Daoy (cell line): ENCODE measurements at places on chromosomes 3 and 15.
A peak's percentile ranks its signal among the peaks of the same experiment; 100 is the strongest.

GRCh38 chr3:53225181-53225580 lies 30.6 kb downstream of the TKT start:
- DNase-seq = no peak

DNA sequence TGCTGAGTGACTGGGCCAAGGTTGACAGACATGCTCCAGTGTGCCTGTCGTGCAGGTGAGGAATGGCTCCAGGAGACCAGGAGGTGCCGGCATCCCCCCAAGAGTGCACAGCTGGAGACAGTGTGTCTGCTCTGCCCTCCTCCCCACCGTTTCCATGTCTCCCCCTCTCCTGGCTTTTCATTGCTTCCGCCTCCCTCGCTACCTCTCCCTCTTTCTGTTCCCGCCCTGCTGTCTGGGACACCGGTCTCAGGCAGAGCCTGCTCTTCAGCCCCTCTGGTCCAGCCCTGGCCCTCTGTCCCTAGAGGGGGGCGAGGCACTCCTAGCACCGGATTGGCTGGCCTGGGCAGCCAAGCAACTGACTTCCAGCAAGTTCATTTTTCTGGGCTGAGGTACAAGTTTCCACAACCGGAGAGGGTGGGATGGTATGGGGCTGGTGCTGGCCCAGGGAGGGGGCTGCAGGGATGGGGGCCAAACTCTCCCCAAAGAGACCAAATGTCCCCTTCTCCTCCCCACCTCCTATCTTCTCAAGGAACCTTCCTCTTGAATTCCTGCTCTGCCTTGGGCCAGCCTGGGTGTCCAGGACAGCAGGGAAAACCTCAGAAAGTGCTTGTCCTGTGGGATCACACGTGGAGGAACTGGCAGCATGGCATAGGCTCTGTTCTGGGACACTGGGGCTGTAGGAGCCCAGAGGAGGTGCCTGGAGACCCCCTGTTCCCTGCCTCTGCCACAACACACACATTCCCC lies 32.6 kb downstream of the PRKCD start:
- no peak for DNase-seq

DNA sequence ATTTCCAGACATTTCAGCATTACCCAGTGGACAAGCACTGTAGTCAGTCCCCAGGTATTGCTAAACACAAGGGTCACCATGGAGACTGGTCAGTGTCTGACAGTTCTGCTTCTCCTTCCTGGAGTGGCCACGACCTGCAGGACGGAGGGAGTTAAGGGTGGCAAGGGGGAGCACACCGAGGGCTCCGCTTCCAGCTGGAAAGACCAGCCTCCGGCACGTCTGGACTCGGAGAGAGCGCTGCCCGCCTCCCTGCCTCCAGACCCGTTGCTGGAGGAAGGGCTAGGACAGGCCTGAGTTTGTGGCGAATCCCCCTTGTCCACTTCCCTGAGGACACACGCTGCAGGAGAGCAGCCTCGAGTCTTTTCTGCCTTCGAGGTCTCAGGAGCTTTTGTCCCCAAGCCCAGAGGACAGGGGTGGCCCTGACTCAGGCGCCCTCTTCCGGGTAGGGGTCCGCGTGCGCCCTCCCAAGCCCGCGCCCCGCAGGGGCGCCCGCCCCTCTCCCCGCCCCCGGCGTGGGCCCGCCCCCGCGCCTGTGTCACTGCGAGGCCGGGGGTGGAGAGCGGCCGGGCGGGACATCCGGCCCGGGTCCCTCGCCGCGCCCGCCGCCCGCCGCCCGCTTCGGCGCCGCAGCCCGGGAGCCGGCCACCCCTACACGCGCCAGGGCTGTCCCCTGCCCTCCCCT lies at the start of gene CHST14:
CHST14 (plus strand) TSS at position 562 of the 682 bp plus-strand sequence. CDS start 230 bp downstream, outside the sequence.
- DNase-seq = peak; percentile 68

DNA sequence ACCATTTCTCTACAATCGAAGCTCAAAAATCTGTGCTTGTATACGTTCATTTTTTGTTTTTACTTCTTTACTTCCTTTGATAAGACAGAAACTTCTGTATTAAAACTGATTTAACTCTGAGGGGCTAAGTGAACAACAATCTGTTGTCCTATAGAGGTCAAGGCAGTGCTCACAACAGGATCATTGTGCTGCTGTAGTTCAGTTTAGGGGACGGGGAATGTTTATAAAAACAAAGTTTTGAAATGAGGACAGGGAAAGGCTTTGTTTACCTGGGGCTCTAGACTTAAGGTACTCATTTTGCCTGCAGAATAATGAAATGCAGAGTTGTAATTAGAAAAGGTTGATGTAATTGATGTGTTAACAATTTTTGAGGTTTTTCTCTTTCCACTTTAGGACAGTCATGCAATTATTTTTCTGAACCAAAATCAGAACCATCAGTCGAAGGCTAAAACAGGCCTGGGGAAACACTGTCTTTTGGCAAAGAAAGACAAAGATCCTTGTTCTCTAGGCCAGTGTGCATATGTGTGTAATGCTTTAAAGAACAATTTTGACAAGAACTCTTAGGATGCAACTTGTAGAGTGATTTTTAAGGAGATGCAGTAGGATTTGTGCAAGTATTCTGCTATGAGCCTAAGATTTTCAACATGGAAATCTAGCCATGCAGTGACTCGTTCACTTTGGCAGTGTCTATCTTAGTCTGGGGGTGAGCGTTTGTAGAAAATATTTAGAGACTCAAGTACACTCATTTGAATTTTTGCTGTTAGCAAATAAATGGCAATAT lies 165.2 kb downstream of the PGPEP1L start:
- DNase-seq = no peak

GRCh38 chr3:50418850-50419249 lies 59.5 kb upstream of the TMEM115 start:
- DNase-seq = peak; percentile 42

GRCh38 chr15:62641825-62642224 lies 400.7 kb upstream of the TPM1 start:
- DNase-seq = no peak

- DNase-seq = no peak
Measured at GRCh38 chr15:25237291-25237978, 201.4 kb downstream of the UBE3A start.

DNA sequence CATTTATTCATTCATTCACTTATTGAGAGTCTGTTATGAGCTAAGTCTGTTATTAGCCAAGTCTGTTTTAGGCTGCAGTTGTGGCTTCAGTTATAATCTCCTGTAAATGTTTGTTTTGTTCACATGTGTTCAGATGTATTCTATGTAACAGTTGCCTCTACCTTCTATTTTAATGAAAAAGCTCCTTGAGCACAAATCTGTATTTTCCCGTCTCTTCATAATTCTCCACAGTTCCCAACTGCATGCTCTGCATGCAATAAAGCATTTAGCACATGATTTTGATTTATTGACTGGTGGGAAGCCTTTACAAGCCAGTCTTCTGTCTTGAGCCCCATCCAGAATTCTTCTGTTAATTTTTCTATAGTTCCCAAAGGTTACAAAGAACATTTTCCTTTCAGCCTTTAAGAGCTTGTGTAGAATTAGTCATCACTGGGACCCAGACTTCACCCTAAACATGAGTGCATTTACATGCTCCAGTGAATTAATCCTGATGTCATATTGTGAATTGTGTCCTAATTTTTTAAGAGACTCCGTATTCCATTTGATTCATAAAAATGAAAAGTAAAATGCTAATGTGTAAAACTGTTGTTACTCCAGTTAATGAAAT lies 122.3 kb upstream of the NR2E3 start:
- DNase-seq = peak; percentile 54

DNA sequence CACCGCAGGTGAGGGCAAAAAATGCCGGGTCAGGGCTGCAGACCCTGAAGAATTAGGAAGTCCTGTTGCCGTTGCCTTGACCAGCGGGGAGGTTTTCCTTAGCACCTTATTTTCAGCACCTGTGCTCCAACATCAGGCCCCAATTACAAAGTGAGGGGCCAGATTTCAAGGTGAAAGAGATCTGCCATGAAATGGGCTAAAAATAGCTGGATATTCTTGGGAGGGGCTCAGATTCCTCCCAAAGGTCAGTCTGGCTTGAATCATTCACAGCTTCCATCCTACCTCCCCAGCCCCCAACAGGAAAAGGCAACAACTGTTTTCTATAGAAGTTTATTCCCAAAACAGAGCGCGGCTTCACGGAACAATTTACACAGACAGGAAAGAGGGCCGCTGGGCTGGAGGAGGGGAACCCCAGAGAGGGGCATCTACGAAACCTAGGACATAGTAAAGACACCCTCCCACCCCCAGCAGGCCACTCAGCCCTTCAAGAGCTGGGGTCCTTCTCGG lies 941 bp upstream of the SLC26A6 start:
- no peak for DNase-seq

- DNase-seq = no peak
Measured at GRCh38 chr3:146033950-146034349, 127.0 kb downstream of the PLOD2 start.

- peak; percentile 24 for DNase-seq
Measured at GRCh38 chr3:171285287-171285686, 174.9 kb downstream of the TNIK start.

- no peak for DNase-seq
Measured at GRCh38 chr3:48464713-48465221, 18.2 kb downstream of the ATRIP start.

- DNase-seq = no peak
Measured at GRCh38 chr3:179474480-179474879, 23.2 kb upstream of the GNB4 start.

DNA sequence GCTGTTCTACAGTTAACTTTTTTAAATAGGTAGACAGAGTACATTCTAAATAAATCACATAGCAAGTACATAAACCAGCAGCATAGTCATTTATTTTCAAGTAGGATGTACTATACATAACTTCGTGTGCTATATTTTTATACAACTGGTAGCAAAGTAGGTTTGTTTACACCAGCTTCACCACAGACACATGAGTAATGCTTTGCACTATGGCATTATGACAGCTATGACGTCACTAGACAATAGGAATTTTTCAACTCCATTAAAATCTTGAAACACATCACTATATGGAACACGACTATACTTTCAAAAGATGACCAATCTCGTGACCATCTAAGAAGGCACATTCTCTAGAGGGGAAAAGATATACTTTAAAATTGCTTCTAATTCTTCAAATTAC lies 3.5 kb downstream of the TEX55 start:
- DNase-seq = peak; percentile 34

DNA sequence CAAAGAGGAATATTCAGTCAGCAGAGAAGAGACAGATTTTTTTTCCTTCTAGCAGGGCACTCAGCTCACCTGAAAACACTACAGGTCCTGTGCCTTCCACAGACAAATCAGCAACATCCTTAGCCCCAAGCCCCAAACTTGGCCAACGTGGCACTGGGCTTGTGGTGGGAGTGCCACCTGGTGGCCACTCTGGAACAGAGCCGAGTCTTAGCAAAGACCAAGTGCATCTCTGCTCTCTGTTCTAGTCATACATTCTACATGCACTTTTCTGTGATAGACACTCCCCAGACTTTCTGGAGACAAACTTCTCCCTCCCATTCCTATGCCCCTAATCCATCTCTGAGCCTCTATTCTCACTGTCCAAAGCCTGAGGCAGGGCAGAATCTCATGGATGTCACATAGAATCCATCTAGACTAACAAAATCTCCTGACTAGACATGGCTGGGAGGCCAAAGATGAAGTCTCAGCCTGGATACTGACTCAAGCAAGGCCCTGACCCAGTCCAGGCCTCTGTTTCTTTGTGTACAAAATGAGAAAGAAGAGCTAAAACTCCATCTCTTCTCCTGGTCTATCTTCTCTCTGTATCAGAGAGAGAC lies 5.1 kb upstream of the SEMA7A start:
- peak; percentile 84 for DNase-seq

GRCh38 chr3:69072928-69073327 lies 7.2 kb downstream of the UBA3 start:
- no peak for DNase-seq

GRCh38 chr3:33833408-33834095 lies 35.1 kb downstream of the PDCD6IP start:
- no peak for DNase-seq

DNA sequence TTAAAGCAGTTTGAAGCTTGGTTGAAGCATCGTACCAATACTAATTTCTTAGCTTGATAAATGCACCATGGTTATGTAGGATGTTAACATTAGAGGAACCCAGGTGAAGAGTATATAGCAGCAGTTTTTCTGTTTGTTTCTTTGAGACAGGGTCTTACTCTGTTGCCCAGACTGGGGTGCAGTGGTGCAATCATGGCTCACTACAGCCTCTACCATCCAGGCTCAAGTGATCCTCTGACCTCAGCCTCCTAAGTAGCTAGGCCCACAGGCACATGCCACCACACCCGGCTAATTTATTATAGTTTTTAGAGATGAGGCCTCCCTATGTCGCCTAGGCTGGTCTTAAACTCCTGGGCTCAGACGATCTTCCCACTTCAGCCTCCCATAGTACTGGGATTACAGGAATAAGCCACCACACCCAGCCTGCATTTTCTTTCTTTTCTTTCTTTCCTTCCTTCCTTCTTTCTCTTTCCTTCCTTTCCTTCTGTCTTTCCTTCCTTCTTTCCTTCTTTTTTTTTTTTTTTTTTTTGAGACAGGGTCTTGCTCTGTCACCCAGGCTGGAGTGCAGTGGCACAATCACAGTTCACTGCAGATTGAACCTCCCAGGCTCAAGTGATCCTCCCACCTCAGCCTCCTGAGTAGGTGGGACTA lies 6.1 kb downstream of the PEAK1 start:
- DNase-seq = no peak

GRCh38 chr3:122727294-122727693 lies 46.7 kb downstream of the PARP14 start:
- no peak for DNase-seq

DNA sequence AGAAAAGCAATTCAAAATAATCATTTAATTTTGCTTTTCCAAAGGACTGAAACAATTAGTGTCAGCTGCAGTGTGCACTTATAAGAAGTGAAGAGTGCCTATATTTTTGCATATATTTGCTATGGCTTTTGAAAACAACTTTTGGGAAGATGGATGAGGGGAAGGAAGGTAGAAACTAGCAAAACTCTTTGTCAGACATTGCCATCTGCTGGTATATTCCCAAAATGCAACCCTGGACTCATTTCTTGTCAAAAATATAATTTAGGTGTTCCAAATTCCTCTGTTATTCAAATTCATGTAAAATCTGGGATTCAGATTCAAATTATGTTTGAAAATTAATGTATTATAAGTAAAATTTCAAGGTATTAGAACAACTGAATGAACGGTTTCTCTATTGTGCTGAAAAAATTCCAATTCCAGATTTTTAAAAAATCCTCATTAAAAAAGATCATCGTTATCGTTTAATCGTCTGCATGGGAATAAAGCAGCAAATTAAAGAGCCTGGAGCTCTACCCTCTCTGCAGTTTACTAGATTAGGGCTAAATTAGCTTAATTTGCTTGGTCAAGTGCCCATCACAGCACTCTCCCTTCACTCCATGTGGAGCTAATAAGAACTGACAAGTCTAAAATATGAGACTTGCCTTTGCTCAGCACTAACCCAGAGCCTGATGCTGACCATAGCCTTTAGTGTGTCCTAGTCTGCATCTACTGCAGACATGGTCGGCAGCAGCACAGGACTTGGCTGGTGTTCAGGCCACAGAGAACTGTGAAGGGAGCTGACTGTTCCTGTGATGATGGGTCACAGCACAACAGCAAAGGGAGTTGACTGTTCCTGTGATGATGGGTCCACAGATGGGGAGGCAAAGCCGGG lies 67.9 kb upstream of the MITF start:
- DNase-seq = peak; percentile 28

DNA sequence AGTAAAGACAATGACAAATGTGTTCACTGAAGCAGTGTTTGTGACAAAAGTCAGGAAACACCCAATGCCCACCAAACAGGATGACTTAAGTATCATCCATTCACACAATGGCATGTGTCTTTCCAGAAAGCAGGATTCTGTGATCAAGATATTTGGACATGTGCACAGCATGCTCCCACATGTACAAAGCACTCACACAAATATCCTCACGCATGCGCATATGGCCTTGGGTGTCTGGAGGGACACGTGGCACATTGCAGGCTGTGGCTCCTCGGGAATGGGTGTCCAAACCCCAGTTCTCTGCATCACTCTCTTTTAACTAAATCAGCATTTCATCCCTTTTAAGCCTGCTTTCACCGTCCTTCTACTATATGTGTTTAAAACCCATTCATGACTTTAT lies 130.5 kb downstream of the KLF13 start:
- no peak for DNase-seq
